Fibroblast of skin of right biceps (primary cell): ENCODE measurements at places on chromosomes 4 and X.

DNA sequence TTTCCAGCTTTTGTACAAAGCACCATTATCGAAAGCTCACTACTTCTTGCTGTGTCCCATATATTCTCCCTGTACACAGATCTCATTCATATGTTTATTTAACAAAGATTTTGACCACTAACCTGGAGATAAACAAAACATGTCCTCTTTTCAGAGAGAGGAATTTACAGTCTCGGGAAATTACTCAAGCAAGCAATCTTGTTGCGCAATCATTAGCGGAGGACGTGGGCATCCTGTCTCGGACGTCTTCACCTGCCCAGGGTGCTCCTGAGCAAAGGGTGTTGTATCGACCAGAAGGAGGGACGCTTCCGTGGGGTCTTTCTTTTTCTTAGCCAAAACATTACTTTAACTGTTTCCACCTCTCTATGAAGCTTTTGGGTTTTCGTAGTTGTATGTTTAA lies 66.5 kb upstream of the CLCN4 start:
- DNase-seq: no peak

- DNase-seq: peak; percentile 66
Measured at GRCh38 chrX:44012484-44013096, 39.4 kb upstream of the NDP start.

DNA sequence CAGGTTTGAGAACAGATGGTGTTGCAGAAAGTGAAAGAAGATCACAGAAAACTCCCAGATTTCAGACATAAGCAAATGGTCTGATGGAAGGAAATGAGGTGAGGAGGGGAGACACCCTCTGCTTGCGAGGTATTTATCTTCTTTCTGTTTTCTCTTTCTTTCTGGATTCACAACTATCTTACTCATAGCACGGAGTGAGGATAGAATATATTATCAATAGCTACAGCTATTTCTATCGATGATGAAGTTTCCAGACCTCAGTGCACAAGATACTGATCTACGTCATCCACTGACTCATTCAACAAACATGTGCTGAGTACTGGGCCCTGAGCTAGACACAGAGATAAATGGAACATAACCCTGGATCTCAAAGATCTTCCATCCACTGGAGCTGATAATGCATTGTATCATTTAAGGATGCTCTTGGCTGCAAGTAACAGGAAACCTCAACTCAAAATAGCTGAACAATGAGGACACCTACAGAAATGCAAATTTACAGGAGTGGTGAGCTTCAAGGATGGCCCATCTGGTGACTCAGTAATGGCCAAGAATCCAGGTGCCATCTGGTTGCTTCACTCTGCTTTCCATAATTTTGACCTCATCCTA lies 21.2 kb downstream of the SLC2A9 start:
- peak; percentile 74 for DNase-seq

DNA sequence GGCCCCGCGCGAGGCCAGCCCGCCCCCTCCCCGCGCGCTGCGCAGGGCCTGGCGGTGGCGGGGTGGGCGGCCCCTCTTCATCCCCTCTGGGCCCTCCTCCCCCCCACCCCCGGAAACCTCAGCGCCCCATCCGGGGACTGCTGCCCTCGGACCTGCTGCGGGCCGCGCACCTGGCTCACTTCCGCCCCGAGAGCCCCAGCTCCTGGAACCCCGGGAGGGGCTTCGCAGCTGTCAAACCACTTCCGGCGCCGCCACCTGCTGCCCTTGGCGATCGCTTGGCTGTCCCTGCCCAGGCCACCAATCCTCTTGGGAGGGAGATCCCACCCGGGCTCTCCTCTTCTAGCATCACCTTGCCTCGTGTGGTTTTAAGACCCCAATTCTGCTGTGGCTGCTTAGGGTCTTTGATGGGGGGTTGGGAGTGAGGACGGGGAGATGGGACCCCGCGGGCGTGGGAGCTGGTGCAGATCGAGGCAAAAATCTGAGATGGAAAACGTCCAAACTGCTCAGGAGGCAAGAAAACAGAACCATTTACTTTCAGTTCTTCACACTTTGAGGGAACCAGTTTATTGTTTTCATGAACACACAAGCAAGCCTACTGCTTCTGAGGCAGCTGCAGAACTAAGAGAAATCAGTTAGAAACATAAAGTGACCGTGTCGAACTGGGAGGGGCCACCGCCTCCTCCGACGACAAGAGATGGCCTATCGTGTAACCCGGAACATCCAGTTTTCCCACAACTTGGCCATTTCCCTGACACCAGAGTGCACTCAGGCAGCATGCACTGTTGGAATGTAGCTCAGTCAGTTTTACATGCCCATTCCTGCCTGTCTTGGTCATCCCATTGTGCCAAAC lies 754 bp downstream of the MTMR1 start:
- peak; percentile 56 for DNase-seq

DNA sequence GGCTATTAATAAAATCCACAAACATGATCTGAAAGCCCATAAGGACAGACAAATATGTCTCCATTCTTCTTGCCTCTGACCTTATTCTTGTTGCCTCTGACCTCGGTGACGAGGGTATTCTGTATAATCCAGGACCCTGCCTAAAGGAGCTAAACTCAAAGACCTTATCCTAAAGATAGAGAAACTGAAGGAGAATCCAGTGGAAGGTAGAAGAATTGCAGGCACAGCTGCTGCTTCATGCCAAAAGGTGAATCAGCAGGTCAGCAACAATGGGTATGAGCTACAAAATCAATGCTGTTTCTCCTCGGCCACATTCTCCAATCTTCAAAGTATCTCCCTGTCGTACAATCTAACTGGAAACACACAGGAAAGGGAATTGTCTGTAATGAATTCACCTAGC lies 71.4 kb downstream of the INTS6L start:
- no peak for DNase-seq

GRCh38 chrX:1475881-1476280 lies 23.2 kb upstream of the ASMTL start:
- no peak for DNase-seq

- no peak for DNase-seq
Measured at GRCh38 chr4:16110661-16111290, 27.0 kb upstream of the PROM1 start.

DNA sequence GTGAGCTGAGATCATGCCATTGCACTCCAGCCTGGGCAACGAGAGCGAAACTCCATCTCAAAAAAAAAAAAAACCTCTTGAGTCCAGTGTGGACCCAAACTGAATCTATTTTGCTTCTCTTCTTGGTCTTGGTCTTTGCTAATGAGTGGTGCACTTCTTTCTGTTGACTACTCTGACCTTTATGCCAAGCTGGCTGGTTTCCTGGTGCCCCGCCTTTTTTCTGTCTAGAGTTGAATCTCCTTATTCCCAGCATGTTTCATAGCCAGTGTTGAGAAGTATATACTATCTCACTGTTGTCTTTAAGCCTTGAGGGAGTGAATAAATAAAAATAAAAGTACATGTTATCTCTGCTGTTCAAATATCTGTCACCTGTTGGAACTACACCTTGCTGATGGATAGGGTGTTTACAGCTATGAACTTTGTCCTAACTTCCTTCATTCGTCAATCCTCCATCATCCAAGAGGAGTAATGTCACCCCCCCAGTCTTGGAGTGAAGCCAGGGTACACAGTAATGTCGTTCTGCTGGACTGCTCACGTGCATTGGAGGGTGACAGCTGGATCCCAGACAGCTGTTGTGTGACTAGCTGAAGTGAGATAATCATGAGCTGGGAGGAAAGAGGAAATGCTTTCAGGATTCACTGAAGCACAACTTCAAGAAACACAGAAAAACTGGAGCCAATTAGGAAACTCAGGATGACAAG lies 99.3 kb upstream of the PRKG2 start:
- DNase-seq: peak; percentile 85

DNA sequence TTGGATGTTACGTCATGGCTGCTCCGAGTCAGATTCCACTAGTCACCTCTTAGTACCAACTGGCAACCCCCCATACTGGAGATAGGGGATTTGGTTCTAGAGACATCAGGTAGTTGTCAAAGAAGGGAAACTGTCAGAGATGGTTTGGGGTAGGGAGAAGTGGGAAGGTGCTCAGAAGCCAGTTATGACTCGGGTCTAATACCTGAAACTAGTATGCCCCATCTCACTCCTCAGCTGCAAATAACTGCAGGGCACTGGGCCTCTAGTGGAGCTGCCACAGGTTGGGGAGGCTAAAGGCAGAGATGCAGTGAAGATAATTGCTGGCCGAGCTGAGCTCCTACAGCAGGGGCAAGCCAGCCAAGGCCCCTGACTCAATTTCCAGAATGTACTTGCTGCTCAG lies 30.0 kb downstream of the OTUD6A start:
- no peak for DNase-seq

DNA sequence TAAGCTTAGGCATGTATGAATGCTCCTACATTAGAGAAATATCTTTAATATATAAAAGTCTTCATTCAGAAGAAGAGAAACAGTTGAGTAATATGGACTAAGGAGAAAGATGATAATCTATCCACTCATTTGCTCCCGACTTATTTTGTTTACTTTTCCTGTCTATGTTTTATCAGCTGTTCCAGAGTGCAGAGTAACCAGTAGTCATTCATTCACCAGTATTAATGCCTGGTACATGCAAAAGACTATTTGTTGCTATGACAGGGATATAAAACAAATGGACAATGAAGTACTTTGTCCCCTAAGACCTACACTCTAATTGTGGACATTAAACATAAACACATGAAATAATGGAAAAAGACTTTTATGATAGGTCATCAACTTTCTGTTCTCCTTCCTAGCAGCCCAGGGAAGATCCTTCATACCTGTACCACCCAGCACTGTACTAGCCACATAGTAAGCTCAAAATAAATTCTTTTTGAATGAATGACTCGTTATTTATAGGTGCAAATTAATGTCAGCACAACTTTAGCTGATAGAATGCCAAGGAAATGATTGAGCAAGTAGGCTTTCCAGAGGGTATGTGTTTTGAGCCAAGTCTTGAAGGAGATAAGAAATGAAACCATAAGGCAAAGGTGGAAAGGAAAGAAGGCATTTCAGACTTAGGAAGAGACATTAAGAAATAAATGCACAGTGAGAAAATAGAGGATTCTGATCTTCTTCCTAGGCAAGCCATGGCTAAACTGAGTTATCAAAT lies 45.0 kb upstream of the IL13RA1 start:
- no peak for DNase-seq

DNA sequence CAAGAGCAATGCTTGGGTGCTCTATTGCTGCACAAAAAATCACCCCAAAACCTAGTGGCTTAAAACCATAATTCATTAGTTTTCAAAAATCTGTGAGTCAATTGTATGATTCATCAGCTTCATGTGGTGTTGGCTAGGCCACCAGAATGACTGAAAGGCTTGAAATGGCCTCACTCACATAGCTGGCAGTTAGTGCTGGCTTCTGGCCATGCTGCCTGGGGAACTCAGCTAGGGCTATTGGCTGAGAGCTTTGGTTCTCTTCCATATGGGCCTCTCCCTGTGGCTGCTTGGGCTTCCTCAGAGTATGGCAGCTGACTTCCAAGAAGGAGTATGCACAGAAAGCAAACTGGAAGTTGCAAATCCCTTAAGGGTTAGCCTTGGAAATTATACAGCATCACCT lies 3.1 kb upstream of the MTMR1 start:
- DNase-seq: peak; percentile 95

DNA sequence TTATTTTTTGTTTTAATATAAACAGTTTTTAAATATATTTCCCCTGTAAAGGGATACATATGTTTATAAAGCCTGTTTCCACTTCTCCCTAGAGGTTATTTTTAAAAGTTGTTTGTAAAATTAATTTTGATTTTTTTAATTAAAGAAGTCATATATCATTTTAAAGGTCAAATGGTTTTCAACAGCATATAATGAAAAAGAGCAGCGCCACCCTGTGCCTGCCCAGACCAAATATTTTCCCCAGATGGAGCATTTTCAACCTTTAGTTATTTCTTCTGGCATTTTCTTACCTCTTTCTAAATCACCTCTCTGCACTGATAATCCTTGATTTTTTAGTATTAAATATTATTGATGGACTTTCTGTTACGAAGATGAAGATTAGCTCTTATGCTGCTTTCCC lies 21.0 kb downstream of the MSX1 start:
- no peak for DNase-seq

DNA sequence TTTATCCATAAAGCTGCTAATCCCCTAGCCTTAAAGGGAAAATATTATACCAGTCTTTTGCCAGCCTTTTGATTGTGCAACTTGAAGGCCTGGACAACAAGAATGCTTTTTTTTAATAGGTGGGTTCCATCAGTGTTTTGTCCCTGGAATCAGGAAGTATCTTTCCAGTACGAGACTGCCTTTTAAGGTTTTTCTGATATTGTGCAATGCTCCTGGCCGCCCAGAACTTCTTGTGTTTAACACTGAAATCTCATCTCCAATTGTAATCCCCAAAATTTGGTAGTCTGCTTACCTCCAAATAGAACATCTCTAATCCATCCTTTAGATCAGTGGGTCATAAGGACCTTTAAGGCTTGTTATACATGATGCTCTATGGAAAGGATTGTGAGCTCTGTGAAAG lies 256.7 kb downstream of the NAF1 start:
- DNase-seq: no peak

GRCh38 chr4:104022831-104023230 lies 303.0 kb upstream of the TACR3 start:
- no peak for DNase-seq

DNA sequence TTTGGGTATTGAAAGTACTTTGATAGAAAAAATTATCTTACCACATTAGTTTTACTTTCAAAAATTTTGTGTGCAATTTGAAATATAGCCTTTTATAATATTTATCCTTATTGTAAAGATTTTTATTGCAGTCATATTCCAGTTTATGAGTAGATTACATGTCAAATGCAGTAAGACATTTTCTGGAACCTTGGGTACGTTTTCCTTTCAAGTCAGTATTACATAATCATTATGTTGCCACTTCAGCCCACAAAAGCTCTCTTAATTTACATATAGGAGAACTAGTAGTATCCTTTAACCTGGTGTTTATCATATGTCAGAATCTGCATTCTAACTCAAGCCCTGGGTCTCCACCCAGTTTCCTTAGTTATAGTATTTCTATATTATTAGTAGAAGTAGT lies 98.5 kb downstream of the CENPC start:
- DNase-seq: no peak

GRCh38 chrX:106894392-106894909 lies 8.7 kb downstream of the RIPPLY1 start:
- DNase-seq: peak; percentile 67

DNA sequence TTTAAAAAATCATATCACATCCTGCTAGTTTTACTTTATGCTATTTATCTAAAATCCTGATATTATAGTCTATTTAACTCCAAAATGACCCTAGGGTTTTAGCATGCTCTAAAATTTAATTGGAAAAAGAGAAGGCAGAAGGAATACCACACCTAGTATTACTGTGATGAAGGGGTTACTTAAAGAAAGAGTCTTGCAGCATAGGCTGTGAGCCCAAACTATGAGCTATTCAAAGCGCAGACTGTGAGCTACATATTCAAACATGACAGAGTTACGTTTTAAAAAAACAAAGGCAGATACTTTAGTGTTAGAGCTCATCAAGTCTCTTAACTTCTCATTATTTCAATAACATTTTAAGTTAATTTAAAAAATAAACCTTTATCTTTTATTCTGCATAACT lies 247.7 kb upstream of the ETNPPL start:
- DNase-seq: no peak
